Type B pancreatic cell (in vitro differentiated cells): ENCODE measurements at places on chromosomes 1 and 21.

DNA sequence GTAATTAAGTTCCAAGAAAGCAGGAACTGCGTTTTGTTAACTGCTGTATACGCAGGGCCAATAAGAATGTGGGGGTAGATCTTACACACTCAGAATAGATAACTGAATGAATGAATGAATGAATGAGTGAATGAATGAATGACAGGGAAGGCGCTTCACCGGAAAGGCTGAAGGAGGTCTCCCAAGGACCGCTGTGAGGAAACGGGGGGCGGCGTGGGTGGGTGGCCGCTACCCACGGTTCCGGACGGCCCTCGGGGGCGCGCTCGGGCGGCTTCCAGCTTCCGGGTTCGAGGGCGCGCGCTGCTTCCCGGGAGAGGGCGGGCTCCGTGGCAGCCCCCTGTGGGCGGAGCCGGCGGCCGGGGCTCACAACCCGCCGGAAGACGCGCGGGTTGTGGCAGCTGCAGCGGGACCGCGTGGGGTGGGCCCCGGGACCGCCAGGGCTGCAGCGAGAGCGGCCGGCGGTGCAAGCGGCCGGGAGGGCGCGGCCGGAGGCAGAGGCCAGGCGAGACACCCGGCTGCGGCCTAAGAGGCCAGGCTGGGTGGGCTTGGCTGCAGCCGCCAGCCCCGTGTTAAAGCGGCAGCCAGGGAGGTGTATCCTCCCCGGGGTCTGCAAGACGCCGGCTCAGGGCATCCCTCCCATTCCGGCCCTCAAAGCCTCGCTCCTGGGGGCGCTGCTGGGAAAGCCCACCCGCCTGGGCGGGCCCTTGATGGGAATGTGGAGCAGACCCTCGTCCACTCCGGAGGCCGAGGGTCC, at the start of gene ZFP69:
TSS of gene ZFP69 (plus strand) at position 367 of the 754 bp plus-strand sequence. CDS start 2,072 bp downstream, outside the sequence.
- H3K27ac ChIP-seq, result peak within 1 kb of the TSS; percentile 76
- DNase-seq, result peak; percentile 85
- H3K4me1 ChIP-seq, result peaks cover 11% of the 10 kb centered on the region
- peak within 1 kb of the TSS; percentile 92 for H3K4me3 ChIP-seq
- peaks cover 19% of the 10 kb centered on the region for H3K36me3 ChIP-seq

- H3K4me1 ChIP-seq, result peaks cover 25% of the 10 kb centered on the region
- H3K4me3 ChIP-seq, result peak overlapping the region; percentile 15
- no peaks in the 10 kb centered on the region for H3K36me3 ChIP-seq
- DNase-seq, result no peak
Observed at GRCh38 chr21:37711286-37711829, 204.9 kb downstream of the KCNJ6 start.

GRCh38 chr1:81827942-81828341, 27.2 kb downstream of the ADGRL2 start:
- H3K36me3 ChIP-seq, result peaks cover 20% of the 10 kb centered on the region
- no peak for DNase-seq
- H3K27ac ChIP-seq, result no peak overlapping the region
- no peak overlapping the region for H3K4me3 ChIP-seq
- H3K4me1 ChIP-seq, result peaks cover 16% of the 10 kb centered on the region

GRCh38 chr1:96559707-96560596, 161.6 kb upstream of the PTBP2 start:
- H3K36me3 ChIP-seq, result no peaks in the 10 kb centered on the region
- H3K27me3 ChIP-seq, result no peaks in the 10 kb centered on the region
- no peak for DNase-seq
- H3K27ac ChIP-seq, result no peak overlapping the region
- H3K4me3 ChIP-seq, result no peak overlapping the region
- H3K4me1 ChIP-seq, result peaks cover 10% of the 10 kb centered on the region

- H3K36me3 ChIP-seq, result no peaks in the 10 kb centered on the region
- H3K4me1 ChIP-seq, result peaks cover 10% of the 10 kb centered on the region
- no peak overlapping the region for H3K4me3 ChIP-seq
- H3K27ac ChIP-seq, result no peak overlapping the region
- H3K27me3 ChIP-seq, result no peaks in the 10 kb centered on the region
Observed at GRCh38 chr1:205656236-205656635, 24.1 kb downstream of the SLC45A3 start.

DNA sequence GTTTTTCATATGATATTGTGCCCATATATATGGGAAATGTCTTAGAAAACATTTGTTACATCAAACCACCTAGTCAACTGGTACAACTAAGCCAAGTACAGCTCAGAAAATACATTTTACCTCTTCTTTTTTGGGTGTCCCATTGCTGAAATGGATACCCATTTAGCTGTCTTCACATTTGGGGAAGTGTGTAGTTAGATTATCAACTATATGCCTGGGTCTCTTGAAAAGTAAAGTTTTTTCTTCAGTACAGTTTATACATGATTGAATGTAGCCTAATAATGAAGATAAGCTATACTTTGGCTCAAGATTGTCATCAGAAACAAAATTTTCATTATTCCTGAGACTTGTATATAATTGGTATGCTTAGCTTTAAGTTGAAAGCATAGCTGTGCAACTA, 2.0 kb downstream of the AGO3 start:
- peaks cover 35% of the 10 kb centered on the region for H3K4me1 ChIP-seq
- H3K27ac ChIP-seq, result peak overlapping the region; percentile 10
- peak overlapping the region; percentile 95 for H3K4me3 ChIP-seq
- H3K36me3 ChIP-seq, result peaks cover 4% of the 10 kb centered on the region
- DNase-seq, result no peak

DNA sequence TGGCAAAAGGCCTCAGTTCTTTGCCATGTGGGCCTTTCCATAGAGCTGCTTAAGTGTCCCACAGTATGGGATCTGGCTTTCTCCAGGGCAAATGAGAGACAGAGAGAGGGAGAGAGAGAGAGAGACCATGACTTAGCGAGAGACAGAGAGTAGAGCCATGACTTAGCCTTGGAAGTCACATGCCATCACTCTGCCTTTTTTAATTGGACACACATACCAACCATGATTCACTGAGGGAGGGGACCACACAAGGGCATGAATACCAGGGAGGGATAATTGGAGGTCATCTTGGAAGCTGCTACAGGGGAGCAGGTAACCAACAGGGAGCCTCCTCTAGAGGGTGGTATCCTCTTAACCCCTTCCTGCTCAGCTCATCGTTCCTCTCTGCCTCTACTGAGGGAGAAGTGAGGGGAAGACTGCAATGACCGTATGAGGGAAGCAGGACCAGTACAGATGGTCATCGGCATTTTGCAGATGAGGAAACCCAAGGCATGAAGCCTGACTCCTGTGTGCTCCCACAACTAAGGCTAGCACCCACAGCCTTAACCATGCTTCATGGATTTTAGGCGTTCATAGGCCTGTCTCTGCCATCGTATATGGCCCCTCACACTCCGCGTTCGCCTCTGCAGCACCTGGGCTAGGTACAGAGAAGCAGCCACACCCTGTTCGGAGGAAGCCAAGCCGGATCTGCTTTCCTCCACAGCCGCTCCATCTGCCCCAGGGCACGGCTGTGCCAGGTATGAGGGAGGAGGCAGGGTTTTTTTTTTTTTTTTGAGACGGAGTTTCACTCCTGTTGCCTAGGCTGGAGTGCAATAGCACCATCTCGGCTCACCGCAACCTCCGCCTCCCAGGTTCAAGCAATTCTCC, 38.6 kb downstream of the MEF2D start:
- H3K27me3 ChIP-seq, result no peaks in the 10 kb centered on the region
- H3K36me3 ChIP-seq, result peaks cover 10% of the 10 kb centered on the region
- peak overlapping the region; percentile 1 for H3K4me3 ChIP-seq
- no peak for DNase-seq

DNA sequence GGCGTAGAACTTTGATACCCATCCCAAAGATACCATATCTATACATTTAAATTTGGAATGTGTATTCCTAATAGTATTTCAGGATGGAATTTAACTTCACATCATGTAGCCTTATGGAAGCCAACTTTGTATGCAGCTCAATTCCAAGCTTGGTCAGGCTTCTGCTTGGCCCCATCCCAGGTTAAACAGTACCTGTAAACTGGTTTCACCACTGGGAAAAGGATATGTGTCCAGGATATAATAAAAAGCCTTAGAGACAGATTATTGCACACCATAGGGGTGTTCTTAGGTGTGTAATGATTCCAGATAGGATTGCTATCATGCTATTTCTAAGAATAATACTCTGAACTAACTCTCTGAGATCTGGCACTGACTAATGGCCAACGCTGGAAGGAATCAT, 28.1 kb downstream of the ADAM30 start:
- no peak for DNase-seq
- no peaks in the 10 kb centered on the region for H3K36me3 ChIP-seq
- H3K27ac ChIP-seq, result no peak overlapping the region
- H3K27me3 ChIP-seq, result peaks cover 4% of the 10 kb centered on the region
- peaks cover 6% of the 10 kb centered on the region for H3K4me1 ChIP-seq
- H3K4me3 ChIP-seq, result no peak overlapping the region

- no peaks in the 10 kb centered on the region for H3K36me3 ChIP-seq
- no peak overlapping the region for H3K4me3 ChIP-seq
- H3K4me1 ChIP-seq, result peaks cover 11% of the 10 kb centered on the region
- no peak for DNase-seq
Observed at GRCh38 chr21:25831300-25831960, 96.7 kb downstream of the GABPA start.

- H3K27ac ChIP-seq, result no peak overlapping the region
- no peaks in the 10 kb centered on the region for H3K4me1 ChIP-seq
- H3K27me3 ChIP-seq, result no peaks in the 10 kb centered on the region
- H3K4me3 ChIP-seq, result no peak overlapping the region
- no peaks in the 10 kb centered on the region for H3K36me3 ChIP-seq
Observed at GRCh38 chr1:185837711-185838110, 103.5 kb downstream of the HMCN1 start.

DNA sequence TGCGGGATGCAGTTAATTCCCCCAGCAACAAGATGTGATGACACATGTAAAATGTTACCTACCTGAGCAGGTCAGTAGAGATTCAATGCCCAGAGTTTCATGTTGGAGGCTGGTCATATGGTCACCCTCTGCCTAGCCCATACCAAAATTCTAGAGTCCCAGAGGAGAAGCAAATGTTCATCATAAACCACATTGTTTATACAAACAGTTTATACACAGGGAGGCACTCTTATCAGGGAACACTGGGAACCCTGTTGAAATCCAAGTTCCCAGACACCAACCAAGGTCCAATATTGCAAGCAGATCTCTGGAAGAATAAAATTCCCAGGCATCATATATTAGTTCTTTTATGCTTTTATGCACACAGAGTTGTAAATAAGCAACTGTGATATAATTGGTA, 10.5 kb downstream of the HAO2 start:
- H3K4me1 ChIP-seq, result no peaks in the 10 kb centered on the region
- no peak overlapping the region for H3K4me3 ChIP-seq
- no peak overlapping the region for H3K27ac ChIP-seq
- DNase-seq, result no peak
- peaks cover 3% of the 10 kb centered on the region for H3K27me3 ChIP-seq

DNA sequence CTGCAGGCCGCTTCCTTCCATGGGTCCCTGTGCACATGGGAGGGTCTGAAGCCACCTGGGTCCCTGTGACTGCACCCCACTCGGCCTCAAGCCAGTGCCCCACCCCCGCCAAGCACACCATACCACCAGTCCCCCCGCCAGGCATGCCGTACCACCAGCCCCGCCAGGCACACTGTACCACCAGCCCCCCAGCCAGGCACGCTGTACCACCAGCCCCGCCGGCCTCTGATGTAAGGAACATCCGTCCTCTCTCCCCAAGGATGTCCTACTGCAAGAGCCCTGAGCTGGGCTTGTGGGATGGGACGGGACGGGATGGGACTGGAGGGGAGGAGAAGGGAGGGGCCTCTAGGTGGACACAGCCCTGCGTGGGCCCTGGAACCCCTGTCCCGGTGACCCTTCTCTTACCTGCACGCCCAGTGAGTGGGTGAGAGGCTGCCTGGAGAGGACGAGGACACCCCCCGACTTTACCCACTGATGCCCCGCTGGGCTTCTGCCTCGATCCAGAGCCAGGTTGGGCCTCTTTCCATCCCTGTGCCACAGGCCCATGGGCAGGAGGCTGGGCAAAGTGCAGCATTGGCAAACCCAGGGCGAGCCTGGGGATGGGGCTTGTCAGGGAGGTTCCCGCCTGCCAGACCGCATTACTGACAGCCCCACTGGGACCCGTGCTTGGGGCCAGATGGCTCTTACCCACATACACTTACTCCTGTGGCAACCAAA, 40.8 kb upstream of the COL6A1 start:
- no peak for DNase-seq
- no peaks in the 10 kb centered on the region for H3K36me3 ChIP-seq
- H3K4me1 ChIP-seq, result no peaks in the 10 kb centered on the region
- H3K27me3 ChIP-seq, result peaks cover 8% of the 10 kb centered on the region
- H3K4me3 ChIP-seq, result no peak overlapping the region
- no peak overlapping the region for H3K27ac ChIP-seq

DNA sequence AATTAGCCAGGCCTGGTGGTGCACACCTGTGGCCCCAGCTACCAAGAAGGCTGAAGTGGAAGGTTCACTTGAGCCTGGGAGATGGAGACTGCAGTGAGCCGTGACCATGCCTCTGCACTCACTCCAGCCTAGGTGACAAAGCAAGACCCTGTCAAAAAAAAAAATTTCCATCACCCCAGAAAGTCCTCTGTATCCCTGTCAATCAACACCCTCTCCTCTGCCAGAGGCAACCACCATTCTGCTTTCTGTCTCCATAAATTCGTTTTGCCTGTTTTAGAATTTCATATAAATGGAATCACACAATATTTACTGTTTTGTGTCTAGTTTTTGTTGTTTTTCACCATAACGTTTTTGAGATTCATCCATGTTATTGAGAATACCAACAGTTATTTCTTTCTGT, 141.6 kb upstream of the SLC45A1 start:
- no peak for DNase-seq
- H3K27me3 ChIP-seq, result no peaks in the 10 kb centered on the region
- peaks cover 4% of the 10 kb centered on the region for H3K36me3 ChIP-seq

GRCh38 chr21:25501462-25501861, 105.8 kb downstream of the MRPL39 start:
- H3K4me1 ChIP-seq, result no peaks in the 10 kb centered on the region
- H3K4me3 ChIP-seq, result no peak overlapping the region
- no peaks in the 10 kb centered on the region for H3K36me3 ChIP-seq
- no peak for DNase-seq

GRCh38 chr1:206559672-206559995, 52.3 kb downstream of the RASSF5 start:
- DNase-seq, result no peak
- H3K36me3 ChIP-seq, result no peaks in the 10 kb centered on the region
- H3K4me1 ChIP-seq, result peaks cover 34% of the 10 kb centered on the region
- H3K27me3 ChIP-seq, result peaks cover 34% of the 10 kb centered on the region

GRCh38 chr1:111154021-111154999, 14.3 kb downstream of the CEPT1 start:
- no peak overlapping the region for H3K27ac ChIP-seq
- no peaks in the 10 kb centered on the region for H3K27me3 ChIP-seq
- peaks cover 67% of the 10 kb centered on the region for H3K36me3 ChIP-seq
- H3K4me3 ChIP-seq, result peak overlapping the region; percentile 21
- DNase-seq, result no peak

GRCh38 chr1:91779548-91780021, 106.4 kb downstream of the TGFBR3 start:
- no peaks in the 10 kb centered on the region for H3K27me3 ChIP-seq
- H3K27ac ChIP-seq, result no peak overlapping the region
- DNase-seq, result no peak
- peaks cover 57% of the 10 kb centered on the region for H3K4me1 ChIP-seq
- H3K4me3 ChIP-seq, result no peak overlapping the region
